ENCODE measurements at places on chromosomes 4 and X.

GRCh38 chrX:112691361-112691760, 11.6 kb upstream of the LHFPL1 start:
- DNase-seq, result no peak

DNA sequence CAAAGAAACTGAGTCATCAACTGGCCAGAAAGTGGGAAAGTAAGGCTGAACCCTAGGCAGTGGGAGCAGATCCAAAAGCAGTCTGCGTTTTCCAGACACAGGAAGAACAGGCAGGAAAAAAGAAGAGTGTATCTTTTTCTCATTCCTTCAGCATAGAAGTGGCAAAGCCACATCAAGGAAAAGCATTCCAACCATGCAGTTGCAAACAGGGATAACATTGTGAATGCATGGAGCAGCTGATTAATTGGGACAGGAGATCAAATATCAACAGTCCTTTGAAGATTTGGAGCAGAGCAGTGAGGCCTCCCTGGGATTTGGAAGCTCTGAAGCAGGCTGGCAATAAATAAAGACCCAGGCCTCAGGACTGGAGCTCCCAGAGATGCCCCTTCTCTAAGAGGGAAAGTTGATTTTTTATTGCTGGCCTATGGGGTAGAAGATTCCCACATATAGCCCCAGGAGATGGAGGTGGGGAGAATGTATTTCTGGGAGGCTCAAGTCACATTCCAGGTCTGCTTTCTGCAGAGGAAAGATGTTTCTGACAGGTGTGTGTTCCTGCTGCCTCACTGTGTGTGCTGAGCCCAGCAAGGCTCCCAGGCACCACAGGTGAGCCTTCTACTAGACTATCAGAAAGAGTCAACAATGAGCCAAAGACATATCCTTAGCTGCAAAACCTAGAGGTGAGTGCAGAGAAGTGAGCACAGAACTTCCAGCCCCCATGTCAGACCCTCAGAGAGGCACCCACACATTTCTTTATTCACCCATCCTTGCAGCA, 222.5 kb downstream of the RAB28 start:
- no peak for DNase-seq

DNA sequence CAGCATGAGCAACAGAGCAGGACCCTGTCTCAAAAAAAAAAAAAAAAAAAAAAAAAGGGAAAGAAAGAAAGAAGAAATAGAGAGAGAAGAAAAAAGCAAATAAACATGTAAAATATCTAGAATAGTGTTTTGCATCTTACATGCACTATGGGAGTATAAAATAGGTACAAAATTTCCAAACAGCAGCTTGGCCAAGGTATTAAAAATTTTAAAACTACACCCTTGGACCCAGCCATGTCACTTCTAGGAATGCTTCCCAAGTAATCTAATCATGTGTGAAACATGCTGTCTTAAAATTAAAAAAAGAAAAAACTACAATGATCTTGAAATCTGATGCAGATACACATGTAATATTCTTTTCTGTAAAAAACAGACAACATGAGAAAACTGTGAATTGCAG, 21.6 kb downstream of the IRF2 start:
- DNase-seq, result no peak

- DNase-seq, result no peak
Observed at GRCh38 chr4:61663310-61663709, 463.2 kb downstream of the ADGRL3 start.

- DNase-seq, result no peak
Observed at GRCh38 chr4:12658146-12658545, 826.0 kb downstream of the RAB28 start.

GRCh38 chrX:122418758-122419157, 765.3 kb upstream of the GRIA3 start:
- no peak for DNase-seq

DNA sequence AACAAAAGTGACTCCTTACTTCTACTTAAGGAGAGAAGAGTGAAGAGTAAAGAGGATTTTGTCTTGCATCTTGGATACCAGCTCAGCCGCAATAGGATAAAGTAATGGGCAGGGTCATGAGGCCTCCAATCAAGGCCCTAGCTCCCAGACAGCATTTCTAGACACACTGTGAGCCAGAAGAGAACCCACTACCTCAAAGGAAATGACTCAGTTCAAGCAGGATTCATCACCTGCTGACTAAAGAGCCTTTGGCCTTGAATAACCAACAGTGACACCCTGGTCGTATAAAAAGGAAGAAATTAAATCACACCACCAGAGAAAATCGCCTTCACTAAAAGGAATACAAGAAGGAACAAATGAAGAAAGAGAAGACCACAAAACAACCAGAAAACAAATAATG, 416.1 kb downstream of the PCDH18 start:
- DNase-seq, result no peak

DNA sequence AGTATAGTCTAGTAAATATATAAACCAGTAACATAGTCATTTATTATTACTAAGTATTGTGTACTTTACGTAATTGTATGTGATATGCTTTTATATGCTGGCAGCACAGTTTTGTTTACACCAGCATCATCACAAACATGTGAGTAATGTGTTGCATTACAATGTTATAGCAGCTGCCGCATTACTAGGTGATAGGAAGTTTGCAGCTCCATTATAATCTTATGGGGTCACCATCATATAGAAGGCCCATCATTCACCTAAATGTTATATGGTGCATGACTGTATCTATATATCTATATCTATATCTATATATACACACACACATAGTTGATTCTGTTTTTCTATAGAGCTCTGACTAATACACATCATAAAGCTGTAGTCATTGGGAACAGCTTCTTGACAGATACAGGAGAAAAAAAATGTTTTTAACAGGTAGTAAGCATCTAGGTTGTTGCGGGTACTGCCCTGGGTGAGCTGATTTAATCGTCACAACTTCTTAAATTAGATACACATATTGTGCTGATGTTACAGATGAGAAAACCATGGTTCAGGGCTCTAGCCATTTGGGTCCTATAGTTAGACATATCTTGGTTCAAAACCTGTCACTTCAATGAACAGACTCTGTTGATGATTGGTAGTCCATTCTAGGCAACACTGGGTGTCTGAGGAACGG, 77.9 kb downstream of the CLNK start:
- no peak for DNase-seq

DNA sequence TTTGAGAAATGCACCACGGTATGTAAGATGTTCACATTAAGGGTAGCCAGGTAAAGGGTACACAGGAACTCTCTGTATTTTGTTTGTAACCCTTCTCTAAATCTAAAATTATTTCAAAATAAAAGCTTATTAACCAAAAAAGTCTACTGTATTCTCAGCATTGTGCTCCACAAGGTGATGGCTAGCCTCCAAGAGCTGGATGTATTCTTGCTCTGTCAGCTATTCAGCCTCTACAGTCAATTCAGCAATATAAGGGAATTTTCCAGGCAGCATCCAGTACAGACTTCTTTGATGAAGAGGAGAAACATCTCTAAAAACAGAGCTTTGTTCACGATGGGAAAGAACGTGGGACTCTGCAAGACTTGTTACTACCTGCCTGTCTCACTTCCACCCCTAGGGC, 63.5 kb upstream of the MAOA start:
- DNase-seq, result no peak

- DNase-seq, result no peak
Observed at GRCh38 chr4:8846046-8846720, 25.5 kb downstream of the HMX1 start.

DNA sequence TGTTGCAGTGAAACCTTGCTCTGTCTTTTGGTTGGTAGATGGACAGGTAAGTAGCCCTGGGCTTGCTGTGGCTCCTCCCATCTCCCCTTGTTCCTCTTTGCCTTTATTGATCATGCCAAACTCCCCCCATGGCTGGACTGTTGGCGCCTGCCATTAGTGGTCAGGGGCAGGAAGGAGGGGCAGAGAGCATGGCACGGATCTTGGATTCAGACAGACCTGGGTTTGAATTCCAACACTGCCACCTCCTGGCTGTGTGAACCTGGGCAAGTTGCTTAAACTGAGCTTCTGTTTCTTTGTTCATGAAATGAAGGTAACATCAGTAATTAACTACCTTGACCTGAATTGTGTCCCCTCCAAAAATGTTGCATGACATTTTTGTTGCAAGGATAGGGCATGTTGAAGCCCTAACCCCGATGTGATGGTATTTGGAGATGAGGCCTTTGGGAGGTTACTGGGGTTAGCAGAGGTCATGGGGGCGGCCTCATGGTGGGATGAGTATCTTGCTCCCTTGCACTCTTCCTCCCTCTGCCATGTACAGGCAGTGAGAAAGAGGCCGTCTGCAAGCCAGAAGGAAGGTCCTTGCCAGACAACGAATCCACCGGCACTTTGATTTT, 6.0 kb downstream of the SLC2A9 start:
- DNase-seq, result peak; percentile 7

- DNase-seq, result no peak
Observed at GRCh38 chr4:88955580-88956380, 101.2 kb downstream of the FAM13A start.

- DNase-seq, result no peak
Observed at GRCh38 chrX:21875013-21875412, 19.2 kb downstream of the YY2 start.

GRCh38 chr4:2662598-2662997, 93.5 kb downstream of the TNIP2 start:
- no peak for DNase-seq

- DNase-seq, result no peak
Observed at GRCh38 chrX:39759526-39760224, 338.1 kb downstream of the BCOR start.

GRCh38 chrX:8034058-8034457, 106.8 kb upstream of the PNPLA4 start:
- no peak for DNase-seq

GRCh38 chrX:107700317-107700774, 72.0 kb downstream of the PRPS1 start:
- DNase-seq, result no peak

DNA sequence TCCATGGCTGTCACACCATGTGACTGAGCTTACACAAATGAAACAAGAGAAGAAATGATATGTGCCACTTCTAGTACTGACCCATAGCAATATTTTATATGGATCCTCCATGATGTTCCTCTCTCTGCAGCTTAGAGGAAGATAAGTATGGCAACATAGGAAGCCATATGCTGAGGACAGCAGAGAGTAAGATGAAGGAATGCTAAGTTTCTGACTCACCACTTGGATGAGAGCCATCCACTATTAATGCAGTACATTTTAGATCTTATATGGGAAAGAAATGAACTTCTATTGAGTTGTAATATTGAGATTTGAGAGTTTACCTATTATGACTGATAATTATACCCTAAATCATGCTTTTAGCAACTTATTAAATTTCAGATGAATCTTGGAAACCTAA, 386.9 kb upstream of the MAOA start:
- DNase-seq, result no peak

DNA sequence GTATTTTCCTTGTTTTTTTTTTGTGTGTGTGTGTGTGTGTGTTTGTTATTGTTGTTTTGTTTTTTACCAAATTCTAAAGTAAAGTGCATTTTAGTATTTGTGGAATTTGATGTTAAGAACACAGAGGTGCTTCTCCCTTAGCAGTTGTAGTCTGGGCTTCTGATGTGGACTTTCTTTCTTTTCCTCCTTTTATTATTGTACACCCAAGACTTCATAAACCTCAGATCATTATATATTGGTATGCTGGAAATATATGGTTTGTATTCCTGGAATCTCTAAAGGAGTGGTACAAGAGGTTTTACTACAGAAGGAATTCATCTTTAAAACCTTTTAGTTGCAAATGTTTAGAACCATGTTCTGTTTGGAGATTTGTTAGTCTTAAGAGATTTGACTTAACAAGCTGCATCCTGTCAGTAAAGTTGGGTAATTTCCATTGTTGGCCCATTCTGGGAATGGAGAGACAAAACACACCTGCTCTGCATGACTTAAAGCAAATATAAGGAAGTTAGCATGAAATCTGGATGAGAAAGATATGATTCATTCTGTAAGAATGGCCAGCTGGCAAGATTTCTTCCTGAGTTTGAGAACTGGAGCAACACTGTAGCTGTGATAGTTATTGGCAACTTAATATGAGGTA, 64.0 kb downstream of the SMAD1 start:
- peak; percentile 84 for DNase-seq

DNA sequence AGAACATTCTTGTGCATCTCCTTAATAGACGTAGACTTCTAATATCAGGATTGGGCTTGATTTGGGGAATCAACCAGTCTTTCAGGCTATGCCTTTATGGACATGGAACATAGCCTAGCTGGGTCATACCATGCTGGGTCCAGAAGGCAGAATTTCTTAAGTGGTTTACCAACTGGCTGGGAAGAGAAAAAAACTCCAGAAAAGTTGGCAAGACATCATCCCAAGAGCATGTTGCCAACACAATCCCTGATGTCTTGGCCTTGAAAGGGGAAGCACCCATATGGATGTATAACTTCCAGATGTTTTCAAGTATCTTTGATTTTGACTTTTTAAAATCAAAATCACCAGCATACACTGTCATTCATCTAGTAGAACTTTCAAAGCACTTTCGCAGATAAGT, 138.0 kb upstream of the FGF13 start:
- no peak for DNase-seq

DNA sequence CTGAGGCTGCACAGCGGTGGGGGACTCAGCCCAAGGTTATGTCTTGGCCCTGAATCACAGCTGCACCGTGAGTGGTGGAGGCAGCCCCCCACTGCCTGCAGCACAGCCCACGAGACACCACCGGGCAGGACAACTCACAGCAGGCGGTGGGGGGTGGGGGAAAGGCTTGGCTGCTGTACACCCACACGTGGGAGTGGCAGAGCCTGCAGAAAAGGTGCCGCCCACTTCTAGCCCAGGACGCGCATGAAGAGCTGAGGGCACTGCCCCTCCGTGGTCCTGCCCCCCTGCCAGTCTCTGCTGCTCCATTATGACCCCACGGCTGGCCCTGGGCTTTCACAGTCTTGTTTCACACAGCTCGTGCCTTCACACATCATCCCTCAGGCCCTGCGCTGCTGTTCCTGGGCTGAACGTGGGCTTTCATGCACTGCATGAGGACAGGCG, 40.8 kb downstream of the FGFRL1 start:
- no peak for DNase-seq
